Putamen (tissue), 1 donor: ENCODE measurements at places on chromosomes 6 and 20.
A peak's percentile ranks its signal among the peaks of the same experiment; 100 is the strongest.

GRCh38 chr6:74248966-74249365 lies 553.0 kb downstream of the CD109 start:
- DNase-seq = no peak

DNA sequence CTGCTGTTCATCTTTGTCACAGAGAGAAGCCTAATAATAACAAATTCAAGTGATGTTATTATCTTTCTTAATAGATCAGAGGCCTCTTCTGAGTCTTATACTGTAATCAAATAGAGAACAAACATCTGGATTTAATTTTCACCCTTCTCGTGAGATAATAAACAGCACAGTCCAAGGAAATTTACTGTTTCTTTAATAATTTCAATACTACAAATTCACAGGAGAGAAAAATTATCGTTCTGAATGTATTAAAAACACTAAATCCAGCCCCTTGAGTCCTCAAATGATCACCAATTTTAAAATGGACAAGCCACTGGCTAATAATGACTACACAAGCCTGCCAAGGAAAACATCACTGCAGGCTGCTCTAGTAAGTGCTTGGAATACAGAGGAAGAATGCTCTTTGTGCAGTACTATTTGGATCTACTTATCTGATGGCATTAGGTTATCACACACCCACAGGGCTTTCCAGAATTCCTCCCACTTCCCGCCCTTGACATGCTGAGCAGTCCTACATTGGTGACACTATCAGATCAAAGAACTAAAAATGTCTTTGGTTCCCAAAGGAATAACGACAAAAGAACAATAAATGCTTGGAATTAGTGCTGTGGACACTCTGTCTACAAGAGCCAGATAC lies 38.1 kb downstream of the SYNE1 start:
- peak; percentile 72 for DNase-seq

GRCh38 chr6:121917834-121918559 lies 481.5 kb upstream of the HSF2 start:
- DNase-seq = no peak

DNA sequence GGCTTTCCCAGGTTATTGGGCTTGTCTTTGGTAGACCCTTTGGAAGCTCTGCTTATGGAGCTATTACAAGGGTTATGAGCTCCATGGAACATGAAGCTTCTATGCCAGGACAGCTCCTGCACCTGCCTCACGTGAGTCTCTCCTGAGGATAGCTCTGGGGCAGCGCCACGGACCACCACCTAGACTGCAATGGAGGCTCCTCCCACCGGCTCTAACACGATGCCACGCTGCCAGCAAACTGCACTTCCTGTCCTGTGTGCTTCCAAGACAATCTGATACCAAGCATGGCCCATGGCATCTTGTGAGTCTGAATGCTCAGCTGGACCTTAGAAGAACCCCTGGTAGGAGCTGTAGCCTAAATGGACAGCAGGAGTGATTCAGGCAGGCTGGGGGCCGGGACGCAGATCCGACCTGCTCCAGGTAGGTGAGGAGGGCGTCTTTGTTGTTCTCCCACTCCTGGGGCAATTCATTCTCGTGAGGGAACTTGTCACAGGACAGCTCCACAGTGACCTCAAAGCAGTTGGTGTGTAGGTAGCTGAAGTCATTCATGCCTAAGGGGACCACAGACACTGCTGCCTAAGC lies 5.5 kb downstream of the CPXM1 start:
- no peak for DNase-seq

DNA sequence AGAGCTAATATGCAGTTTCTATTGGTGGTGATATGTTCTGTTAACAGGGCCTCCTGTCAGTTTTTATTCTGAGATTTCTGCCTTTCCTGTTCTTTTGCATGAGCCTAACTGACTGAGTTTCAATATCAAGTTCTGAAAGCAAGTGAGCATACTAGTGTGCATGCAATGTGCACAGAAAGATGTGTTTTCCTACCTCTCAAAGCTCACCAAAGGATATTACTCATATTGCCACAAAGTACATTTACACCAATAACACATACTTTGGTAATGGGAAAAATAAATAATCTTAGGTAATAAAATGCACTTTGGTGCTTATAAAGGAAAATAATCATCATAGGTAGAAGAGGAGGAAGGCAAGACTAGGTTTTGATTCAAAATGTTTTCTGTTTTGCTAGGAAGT lies 195.0 kb downstream of the KHDC1L start:
- DNase-seq = no peak

DNA sequence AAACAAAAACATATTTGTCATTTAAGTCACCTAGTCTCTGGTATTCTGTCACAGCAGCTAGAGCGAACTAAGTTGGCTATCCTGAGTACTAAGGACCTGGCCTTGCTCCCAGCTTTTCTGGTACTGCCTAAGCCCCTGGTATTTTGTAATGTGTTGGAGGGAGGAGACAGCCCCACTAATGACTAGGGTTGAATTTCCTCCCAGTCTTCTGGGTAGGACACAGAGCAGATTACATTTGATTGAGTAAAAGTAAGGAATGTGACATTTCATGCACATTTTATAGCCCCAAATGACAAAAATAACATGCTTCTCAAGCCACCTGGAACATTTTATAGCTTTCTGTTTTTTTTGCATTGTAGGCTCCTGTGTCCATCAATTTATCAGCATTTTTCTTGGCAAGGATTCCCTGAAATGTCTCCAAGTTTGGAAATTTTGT lies 47.9 kb upstream of the DDR1 start:
- DNase-seq = no peak

DNA sequence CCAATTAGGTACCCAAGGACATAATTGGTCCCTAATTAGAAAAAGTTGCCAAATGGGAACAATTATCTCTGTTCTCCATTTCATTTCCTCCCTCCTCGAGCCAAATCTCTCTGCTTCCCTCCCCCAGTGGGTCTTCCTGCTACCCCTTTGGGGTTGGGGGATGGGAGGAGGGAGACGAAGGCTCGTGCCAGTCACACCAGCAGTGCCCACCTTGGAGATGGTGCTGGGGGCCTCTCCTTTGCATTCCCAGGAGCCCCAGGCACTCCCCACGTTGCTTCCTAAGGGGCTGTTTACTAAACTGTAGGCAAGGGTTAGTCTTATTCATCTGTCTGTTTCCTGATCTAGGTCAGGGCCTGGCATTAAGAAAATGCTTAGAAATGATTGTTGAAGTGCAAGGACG lies 33.1 kb downstream of the MDFI start:
- DNase-seq = no peak

GRCh38 chr6:111985202-111985731 lies 68.6 kb upstream of the CCN6 start:
- no peak for DNase-seq

GRCh38 chr6:89862273-89862672 lies 32.0 kb upstream of the GJA10 start:
- no peak for DNase-seq

GRCh38 chr20:21232546-21233280 lies 70.4 kb upstream of the XRN2 start:
- no peak for DNase-seq

DNA sequence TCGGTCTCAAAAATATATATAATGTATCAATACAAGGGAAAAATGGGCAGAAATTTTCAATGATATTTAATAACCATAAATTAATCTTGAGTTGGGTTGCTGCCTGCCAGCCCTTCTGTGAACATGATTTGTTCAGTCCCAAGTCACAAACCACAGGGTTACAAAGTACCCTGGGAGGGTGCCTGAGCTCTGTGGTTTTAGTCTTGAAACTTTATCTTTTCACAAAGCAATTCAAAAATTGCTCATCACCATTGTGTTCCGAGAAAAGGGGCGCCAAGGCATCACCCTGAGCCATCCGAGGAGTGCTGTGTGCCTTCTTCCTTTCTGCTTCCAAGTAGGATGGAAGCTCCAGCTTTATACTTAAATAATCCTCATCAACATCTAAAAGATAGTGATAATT lies 141.6 kb upstream of the AKAP12 start:
- no peak for DNase-seq

GRCh38 chr20:24588725-24589340 lies 119.4 kb downstream of the SYNDIG1 start:
- peak; percentile 35 for DNase-seq

DNA sequence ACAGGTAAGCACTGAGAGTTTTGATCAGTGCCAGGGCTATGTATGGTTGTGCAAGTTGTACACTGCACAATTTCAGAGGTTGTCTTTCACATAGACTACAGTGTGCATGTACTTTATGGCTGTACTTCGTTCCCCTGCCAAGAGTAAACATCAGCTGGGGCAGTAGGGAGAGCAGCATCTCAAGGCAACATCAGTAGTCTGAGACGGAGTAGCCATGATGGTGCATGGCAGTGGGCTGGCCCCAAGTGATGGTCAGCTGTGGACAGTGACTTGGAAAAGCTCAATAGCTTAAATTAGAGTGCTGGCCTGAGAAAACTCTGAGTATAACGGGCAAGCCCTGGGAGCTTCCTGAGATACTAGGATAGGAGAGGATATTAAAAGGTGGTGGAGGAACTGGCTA lies 165.5 kb downstream of the TFAP2B start:
- DNase-seq = no peak

- DNase-seq = no peak
Observed at GRCh38 chr6:98254624-98255023, 579.8 kb upstream of the POU3F2 start.

GRCh38 chr6:23244300-23244699 lies 674.9 kb downstream of the HDGFL1 start:
- DNase-seq = no peak

GRCh38 chr6:18293076-18293904 lies 29.0 kb upstream of the DEK start:
- DNase-seq = no peak

DNA sequence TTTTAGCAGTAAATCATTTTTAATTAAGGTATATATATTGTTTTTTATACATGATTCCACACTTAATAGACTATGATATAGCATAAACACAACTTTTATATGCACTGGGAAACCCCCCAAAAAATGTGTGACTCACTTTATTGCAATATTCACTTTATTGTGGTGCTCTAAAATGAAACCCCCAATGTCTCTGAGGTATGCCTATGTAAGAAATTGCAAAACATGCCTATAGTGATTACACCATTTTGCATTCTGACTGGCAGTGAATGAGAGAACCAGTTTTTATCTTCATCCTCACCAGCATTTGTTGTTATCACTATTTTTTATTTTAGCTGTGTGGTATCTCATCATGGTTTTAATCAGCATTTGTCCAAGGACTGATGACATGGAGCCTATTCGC lies 8.5 kb upstream of the CST11 start:
- DNase-seq = no peak

- no peak for DNase-seq
Observed at GRCh38 chr6:34152042-34152524, 6.2 kb upstream of the GRM4 start.

GRCh38 chr6:157380458-157380778 lies 572 bp upstream of the ZDHHC14 start:
- DNase-seq = no peak

GRCh38 chr20:60634491-60635172 lies 617.4 kb upstream of the CDH4 start:
- no peak for DNase-seq

DNA sequence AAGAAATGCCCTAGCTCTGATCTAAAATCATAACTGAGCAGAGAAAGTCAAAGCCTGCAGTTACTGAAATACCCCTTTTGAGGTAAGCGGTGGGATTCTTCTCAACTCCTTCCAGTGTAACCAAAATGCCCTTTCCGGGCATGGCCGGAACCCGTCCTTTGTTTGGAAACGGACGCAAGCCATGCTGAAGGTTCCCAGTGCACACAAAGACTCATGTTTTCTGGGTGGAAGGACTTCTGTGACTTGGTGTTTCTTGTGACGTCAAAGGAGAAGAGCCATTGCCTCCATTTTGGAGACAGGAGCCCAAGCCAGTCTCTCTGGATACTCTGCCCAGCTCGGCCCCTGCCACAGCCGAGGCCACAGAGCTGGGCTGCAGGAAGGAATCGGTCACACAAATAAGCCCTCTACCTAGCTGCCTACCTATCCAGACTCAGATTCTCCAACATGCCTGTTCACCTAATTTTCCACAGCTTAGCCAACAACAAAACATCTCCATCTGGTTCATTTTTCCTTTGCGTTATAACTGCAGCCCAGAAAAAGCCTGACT lies 182.8 kb downstream of the TBXT start:
- DNase-seq = no peak
